NCI-H524 (cell line): ENCODE measurements at places on chromosomes 7 and 10.

DNA sequence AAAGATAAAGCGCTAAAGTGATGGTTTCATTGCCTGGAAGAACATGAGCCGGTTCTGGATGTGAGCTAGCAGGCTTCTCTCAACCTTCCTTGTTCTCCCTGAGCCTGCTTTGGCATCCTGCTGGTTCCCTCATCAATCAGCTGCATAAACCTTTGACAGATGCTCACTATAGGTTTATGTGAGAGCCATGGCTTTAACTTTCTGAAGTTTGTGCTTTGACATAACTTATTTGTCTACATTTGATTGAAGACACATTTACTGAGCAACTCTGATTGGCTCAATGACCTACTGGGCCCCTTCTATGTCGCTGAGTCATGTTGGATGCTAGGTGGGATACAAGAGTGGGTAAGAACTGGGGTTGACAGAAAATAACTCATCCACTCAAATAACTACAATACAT is 192.0 kb downstream of the ADAM12 start:
- DNase-seq, result no peak

DNA sequence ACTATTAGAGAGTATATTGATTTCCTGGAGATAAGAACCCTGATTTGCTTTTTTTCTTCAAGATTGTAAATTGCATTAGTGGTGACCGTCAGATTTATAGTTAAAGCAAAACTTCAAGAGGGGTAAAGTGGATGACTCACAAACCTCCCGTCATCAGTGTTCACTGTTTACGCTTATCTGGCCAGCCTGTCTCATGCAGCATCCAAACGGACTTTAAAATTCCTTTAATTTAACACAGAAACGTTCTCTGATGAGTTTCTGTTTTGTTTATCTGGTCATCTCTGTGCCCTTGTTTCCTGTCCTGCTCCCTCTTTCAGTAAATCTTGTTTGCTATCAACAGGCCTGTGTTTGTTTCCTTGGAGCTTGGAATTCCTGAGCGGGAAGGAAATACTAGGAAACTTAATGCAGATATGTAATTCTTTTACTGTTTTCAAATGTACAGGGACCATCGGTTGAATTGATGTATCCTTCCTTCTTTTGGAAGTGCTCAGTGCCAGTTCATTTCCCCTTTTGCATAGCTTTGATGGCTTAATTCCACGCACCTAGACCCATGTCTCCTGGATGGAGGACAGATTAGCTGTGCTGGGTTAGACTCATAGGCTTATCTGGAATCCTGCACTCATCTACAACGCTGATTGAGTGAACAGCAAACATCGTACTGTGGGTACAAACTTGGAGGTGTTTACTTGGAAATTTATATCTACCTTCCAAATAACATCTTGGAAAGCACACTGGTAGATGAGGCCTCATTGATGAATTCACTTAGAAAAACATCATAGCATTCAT is 21.3 kb downstream of the PTPRE start:
- no peak for DNase-seq

DNA sequence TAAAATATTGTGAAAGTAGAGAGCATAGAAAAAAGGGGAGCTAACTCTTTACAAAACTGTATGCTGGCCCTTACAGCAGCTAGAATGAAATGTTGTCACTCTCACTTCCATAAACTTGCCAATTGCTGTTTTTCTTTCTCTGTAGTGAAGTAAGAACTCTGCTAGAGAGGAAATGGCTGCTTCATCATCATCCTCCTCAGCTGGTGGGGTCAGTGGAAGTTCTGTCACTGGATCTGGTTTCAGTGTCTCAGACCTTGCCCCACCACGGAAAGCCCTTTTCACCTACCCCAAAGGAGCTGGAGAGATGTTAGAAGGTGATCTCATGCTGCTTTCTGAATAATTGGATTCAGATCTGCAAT is 7.6 kb upstream of the ASCC1 start:
- DNase-seq, result no peak

GRCh38 chr10:69871074-69871473 is 69.4 kb downstream of the COL13A1 start:
- no peak for DNase-seq

DNA sequence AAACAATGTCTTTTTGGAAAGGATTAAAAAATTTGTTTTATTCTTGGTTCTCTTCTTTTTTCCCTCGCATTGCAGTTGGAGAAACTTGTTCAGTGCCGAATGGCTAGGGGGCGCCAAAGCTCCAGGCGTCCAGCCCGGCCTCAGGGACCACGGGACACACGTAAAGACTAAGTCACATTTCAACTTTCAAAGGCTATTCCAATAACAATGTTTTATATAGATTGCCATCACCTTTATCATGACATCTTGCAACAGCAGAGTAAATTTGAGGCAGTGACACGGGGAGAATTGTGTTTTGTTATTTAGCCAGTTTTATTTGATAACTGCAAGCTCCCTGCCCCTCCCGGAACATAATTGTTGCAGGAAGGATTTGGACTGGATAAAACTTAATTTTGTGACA is 2.2 kb upstream of the IGFBP3 start:
- peak; percentile 15 for DNase-seq

DNA sequence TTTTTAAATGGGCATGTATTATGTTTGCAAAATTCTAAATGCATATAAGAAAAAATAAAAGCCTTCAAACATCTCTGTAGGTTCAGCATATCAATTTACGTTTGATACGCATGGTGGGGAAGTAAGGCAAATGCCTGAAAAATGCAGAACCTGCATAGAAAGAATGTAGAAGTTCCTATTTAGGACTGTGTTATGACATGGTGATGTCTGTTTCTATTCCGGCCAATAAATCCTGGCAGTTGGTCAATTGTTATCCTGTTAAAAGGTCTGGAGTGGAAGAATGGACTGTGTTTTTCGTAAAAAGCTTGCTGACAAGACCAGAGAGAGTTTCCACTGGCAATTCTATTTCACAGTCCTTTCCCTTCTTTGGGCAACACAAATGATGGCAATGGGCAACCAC is 49.6 kb upstream of the CAV2 start:
- DNase-seq, result no peak

- no peak for DNase-seq
Observed at GRCh38 chr10:70863470-70864160, 24.8 kb downstream of the PCBD1 start.

- DNase-seq, result no peak
Observed at GRCh38 chr10:126222736-126223511, 165.4 kb downstream of the ADAM12 start.

GRCh38 chr7:1181640-1182039 is 21.6 kb upstream of the ZFAND2A start:
- no peak for DNase-seq
